Motor neuron (in vitro differentiated cells): ENCODE measurements at places on chromosomes 5 and 9. TPM values are rescaled to one million over a fixed set of nuclear protein-coding genes. Genes with fewer than 3 reads are reported as not detected.

GRCh38 chr5:101677961-101678360, 618.1 kb downstream of the SLCO4C1 start:
- no peak for ATAC-seq

- ATAC-seq = no peak
These were observed 188.1 kb downstream of the TMEM167A start for GRCh38 chr5:82889088-82889487.

Gene RETREG1
- total RNA-seq = 54.2 and 62.9 TPM in 2 replicates

Gene PCDHGB5
- total RNA-seq = 6.0 and 9.4 TPM in 2 replicates
